ENCODE measurements at places on chromosomes 12 and 14.
A peak's percentile ranks its signal among the peaks of the same experiment; 100 is the strongest.

DNA sequence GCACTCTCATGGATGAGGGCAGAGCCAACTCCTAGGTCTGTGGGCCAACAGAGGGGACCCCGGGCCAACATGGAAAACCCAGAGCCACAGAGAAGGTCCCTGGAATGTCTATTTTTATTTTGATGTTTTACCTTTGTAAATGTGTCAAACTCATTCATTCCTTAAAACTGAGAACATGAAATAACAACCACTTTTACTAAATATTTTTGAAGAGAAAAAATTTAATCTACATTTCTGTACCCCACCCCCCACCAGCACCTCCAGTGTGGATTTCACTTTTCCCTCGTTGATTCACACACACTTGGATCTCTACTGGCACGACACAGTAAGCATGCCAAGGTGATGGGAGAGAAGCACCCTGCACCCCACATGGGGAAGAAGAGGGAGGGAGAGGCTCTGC lies 6.7 kb downstream of the KRT77 start:
- no peak for DNase-seq

- no peak for DNase-seq
These were observed 2.5 kb upstream of the AMIGO2 start for GRCh38 chr12:47082283-47082682.

DNA sequence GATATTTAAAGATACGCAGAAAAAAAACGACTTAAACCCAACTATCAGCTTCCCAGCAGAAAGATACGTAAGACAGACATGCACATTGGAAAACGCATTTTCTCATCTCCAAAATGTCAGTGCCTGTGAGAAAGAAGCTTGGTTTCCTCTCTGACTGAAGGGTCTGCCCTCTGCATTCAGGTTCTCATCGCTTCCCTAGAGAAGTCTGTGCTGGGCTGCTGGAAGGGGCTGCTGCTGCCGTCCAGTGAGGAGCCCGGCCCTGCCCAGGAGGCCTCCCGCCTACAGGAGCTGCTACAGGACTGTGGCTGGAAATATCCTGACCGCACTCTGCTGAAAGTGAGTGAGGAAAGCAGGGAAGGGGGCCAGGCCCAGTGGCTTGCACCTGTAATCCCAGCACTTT lies 4.7 kb upstream of the PFDN5 start:
- peak; percentile 43 for DNase-seq

DNA sequence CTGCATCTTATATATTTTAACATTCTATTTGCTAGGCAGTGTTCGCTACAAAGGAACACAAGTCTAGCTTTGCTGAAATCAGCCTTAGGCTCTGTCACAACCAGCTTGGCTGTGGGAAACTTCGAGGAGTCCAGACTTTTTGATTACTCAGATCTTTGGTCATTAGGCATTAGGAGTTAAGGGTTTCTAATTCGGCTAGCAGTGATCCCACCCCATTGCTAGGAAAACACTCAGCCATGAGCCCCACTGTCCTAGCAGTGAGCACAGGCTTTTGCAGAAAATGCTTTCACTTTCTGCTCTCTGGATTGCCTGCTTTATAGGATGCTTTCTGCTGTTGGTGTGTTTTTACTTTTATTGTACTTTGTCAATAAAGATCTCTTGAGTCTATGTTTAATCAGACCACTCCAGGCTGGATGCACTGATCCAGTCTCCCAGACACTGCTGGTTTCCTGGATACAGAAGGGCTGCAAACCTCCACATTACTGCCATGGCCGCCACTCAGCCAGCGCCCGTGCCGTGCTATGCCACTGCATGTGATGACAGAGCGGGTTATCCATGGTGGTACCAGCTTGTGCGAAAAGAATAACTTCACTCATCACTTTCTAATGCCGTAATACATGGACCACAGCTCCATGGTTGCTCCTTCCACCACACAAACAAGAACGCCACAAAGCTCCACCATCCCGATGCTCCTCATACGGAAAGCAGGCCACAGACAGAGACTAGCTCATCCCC lies 41.0 kb upstream of the PYGL start:
- DNase-seq, result peak; percentile 25

GRCh38 chr12:26156201-26156871 lies 31.5 kb upstream of the BHLHE41 start:
- no peak for DNase-seq

Data from astrocyte (in vitro differentiated cells and primary cell).